ENCODE measurements at places on chromosomes 4 and X.

- no peak for DNase-seq
Observed at GRCh38 chr4:102569200-102569599, 68.0 kb downstream of the NFKB1 start.

DNA sequence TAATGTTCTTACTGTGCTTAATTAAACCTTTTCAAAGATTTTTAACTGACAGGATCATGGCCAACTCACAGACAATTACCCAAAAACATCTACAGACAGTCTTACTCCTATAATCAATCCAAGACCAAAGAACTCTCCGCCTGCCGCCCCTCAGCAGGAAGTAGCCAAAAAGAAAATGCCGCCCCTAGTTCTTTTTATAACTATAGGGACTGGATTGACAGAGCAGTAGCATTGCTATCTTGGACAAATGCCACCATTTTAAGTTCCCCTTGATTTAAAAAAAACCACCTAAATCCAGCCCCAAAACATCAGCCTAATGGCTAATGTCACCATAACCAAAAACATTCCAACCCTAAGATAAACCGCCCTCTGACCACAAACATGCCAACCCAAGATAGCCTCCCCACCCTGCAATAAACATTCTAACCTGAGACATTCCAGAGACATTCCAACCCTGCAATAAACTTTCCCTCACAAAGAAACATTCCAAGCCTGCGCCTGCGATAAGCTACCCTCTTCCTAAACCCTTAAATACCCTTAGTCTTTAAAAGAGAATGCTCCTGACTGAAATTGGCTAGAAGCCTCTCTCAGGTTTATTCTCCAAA is 77.0 kb downstream of the COQ2 start:
- no peak for DNase-seq

DNA sequence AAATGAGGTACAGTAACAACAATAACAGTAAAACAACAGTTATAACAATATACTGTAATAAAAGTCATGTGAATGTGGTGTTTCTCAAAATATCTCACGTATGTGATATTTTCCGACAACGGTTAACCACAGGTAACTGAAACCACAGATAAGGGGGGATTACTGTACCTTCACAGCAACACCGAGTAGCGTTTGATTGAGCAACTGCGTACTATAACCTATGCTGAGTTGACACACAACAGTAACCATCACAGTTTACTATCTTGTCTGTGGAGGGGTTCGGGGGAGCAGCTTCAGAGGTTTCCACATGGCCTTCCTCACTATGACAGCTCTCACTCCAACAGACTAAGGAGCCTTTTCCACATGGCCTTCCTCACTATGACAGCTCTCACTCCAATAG is 13.4 kb downstream of the RBMX2 start:
- no peak for DNase-seq

GRCh38 chr4:108889696-108890483 is 127.0 kb upstream of the ETNPPL start:
- DNase-seq, result no peak

- DNase-seq, result no peak
Observed at GRCh38 chr4:141739636-141740035, 103.3 kb downstream of the IL15 start.

- DNase-seq, result no peak
Observed at GRCh38 chrX:39592776-39593175, 505.0 kb downstream of the BCOR start.

- DNase-seq, result no peak
Observed at GRCh38 chr4:21826071-21826470, 122.5 kb downstream of the KCNIP4 start.

- DNase-seq, result no peak
Observed at GRCh38 chr4:8002525-8003309, 63.1 kb upstream of the AFAP1 start.

DNA sequence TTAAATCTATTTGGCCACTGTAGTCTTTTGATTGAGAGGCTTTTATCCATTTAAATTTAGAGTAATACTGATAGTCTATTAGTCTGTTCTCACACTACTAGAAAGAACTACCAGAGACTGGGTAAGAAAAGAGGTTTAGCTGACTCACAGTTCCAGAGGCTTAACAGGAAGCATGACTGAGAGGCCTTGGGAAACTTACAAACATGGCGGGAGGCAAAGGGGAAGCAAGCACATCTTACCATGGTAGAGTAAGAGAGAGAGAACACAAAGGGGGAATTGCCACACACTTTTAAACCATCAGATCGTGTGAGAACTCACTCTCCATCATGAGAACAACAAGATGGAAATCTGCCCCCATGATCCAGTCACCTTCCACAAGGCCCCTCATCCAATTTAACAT is 410.9 kb downstream of the PDGFC start:
- DNase-seq, result no peak

DNA sequence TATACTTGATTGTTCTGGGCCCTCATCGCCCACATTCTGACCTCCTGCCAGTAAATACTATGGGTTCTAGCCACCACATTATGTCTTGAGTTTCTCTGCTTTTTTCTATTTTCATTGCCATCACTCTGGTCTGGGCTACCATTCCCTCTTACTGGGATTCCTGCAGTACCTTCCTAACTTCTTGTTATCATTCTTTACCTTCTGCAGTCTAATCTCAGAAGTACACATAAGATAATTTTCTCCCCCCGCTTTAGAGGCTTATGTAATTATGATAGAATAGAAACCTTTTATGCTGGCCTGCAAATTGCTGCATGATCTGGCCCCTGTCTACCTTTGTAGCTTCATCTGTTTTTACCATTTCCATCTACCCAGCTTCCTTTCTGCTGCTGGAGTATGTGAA is 19.2 kb downstream of the STIM2 start:
- no peak for DNase-seq

- no peak for DNase-seq
Observed at GRCh38 chr4:15706646-15707362, 3.9 kb downstream of the BST1 start.

GRCh38 chrX:20397587-20397986 is 130.9 kb upstream of the RPS6KA3 start:
- DNase-seq, result no peak

DNA sequence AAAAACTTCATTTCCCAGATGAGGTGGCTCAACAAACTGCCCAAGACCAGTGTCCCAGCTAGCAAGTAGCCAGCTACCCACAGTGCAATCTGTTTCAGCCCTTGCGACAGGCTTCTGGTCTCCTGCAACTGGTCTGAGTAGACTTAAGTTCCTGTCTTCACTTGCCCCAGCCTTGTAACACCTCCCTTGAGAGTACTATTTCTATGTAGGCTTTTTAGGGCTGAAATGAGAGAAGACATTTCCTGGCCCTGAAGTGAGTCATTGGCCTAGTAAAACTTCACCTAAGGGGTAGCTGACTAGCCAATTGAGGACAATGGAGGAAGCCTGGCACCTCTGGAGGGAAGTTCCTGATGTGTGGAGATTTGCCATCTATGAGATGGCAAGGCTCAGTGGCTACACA is 80.1 kb upstream of the STIM2 start:
- no peak for DNase-seq

DNA sequence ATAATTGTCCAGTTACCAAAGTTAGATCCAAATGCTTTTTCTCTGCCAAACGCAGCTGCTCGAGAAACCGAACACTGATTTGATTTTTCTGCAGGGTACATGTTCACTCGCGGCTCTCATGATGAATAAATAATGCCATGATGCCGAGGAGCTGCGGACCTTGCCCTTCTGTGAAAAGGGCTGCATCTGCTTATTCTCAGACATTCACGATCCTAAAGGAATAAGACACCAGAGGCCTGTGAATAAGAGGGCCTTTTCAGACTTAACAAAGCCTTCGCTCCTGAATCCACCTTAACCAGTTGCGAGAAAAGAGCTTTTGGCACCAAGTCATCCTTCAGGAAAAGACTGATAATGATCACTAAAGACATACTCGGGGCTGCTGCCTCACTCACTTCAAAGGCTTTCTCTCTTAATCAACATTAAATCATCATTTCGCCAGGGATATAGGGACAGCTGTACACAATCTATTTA is 147.5 kb downstream of the FBXO8 start:
- DNase-seq, result no peak

- no peak for DNase-seq
Observed at GRCh38 chr4:62170235-62170634, 970.1 kb downstream of the ADGRL3 start.

DNA sequence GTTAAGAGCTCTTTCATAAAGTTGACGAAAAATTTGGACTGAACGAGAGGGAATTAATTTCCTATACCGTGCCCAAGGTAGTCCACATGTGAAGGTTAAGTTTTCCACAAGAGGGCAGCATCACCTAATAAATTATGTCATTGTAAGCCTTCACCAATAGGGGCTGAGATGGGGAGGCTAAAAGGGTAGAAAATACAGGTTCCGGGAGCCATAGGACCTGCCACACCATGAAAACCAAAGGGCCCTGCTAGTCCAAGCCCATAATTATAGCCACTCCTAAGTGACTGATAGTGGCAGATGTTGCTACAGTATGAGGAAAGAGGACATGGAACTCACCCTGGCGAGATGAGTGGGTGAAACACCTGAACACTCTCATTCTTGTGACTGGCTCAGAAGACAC is 122.2 kb downstream of the SHROOM4 start:
- DNase-seq, result no peak

DNA sequence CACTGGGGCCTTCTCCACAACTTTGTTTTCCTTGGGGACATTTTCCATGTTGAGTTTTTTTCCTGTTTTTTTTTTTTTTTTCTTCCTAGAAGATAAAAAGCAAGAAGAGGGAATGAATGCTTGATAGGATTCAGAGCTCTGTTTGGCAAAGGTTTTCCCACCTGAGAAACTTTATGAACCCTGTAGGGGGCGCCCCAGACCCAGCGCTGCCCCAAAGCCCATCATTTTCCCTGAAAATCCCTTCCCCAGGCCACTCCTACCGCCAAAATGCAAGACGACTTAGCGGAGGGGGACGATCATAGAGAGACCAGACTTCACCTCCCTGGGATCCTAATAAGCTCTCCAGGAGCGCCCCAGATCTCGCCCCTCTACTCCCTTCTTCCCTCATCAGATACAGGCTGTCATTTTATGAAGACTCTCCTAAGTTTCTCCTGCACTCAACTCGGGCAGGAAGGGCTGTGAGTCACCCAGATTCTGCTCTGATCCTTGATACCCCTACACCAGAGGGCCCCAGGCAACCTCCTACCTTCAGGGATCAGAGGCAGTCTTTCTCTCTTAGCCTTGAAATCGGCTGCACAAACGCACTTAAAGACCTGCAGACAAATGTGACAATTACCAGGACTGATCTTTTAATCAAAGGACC is 1.4 kb downstream of the BEX5 start:
- no peak for DNase-seq

DNA sequence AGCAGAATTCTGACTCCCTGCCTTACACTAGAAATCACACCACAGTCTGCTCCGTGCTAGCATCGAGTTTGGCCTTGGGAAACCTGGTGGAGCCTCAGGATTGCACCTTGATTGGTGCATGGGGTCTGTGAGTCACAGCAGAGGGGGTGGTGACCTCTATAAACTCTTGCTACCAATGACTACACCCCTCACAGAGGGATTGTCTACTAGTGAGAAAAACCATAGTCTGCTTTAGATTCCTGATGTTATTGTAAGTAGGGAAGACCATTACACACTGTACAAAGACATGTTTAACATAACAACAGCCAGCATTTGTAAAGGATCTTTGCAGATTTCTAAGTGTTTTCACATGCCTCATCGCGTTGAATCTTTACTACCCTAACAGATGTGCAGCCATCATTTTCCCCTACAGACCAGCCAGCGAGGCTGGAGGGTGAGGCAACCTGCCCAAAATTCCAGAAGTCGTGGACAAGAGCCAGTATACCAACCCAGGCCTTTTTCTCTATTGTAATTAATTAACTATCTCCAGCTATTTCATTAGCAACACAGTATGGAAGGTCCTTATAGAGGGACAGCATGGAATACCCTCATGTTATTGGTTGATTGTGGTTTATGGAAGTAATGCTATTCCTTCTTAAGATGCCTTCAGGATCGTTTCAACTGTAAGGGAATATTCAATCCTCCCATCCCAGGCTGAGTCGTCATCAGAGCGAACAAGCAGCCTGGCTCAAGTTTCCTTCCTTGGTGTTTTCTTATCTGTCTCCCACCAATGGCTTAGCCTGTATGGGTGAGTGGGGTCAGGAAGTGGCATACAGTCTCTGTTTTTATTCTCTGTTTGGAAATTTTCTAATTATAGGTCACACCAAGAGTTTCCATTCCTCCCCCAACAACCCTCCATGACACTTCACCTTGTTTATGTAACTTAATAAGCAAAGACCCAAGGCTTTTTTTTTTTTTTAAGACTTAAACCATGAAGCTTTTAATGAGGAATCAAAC is 55.9 kb upstream of the KDR start:
- no peak for DNase-seq

- DNase-seq, result no peak
Observed at GRCh38 chrX:716136-716535, 85.5 kb downstream of the SHOX start.

DNA sequence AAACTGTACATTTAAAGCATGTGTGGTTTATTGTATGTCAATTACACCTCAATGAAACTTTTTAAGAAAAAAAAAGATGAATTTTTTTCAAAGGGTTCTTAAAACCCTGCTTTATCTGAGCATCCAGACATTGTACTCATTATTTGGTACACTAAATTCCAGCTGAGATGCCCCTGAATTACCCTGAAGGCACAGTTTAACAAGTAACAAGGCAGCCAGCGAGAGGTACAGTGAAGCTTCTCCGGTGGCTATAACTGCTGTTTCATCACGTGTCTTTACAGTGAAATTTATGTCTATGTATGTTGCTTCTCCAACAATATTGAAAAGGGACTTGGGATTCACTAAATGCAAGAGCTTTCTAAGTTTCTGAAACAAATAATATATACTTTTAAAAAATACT is 15.8 kb downstream of the SLC7A11 start:
- no peak for DNase-seq

DNA sequence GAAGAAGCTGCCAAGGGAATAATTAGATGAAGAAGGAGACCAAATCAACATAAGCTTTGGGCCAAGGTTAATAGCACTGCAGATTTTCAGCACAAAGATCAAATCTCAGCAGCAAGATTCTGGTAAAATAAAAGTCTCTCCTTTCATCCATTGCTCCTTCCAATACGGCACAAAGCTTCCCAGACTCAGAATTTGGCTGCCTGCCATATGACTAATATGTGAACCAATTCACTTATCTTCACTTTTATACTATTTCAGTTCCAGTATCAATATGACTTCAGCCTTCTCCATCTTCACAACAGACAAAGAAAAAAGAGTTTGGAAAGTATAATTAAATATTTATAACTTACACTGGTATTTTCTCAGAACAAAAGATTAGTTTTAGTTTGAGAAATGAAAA is 978.3 kb upstream of the GRID2 start:
- no peak for DNase-seq

GRCh38 chr4:30172416-30172815 is 547.8 kb upstream of the PCDH7 start:
- DNase-seq, result no peak

DNA sequence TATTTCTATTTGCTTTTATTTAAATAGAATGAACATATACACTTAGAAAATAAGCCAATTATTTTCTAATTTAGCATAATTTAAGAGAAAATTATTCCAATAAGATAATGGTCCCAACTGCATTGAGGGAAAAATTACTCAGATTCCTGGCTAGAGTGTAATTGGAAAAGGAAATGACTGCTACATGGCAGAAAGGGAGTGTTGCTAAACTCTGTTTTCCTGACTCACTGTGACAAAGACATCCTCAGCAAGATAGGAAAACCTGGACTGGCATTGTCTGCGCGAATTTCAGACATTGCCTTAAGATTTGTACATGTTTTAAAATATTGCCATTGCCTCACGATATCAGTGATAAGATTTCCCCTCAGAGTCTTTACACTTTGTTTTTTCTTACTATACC is 8.2 kb downstream of the TNIP3 start:
- no peak for DNase-seq

- DNase-seq, result no peak
Observed at GRCh38 chr4:100819505-100819904, 301.7 kb upstream of the EMCN start.

GRCh38 chr4:20172070-20172760 is 79.5 kb upstream of the SLIT2 start:
- no peak for DNase-seq

All from left renal pelvis (tissue), 4 donors.